ENCODE measurements at places on chromosomes 6 and 20.

GRCh38 chr20:15638816-15639215, 934.4 kb downstream of the KIF16B start:
- no peak for DNase-seq

- no peak for DNase-seq
Measured at GRCh38 chr6:2748183-2748582, 2.5 kb downstream of the MYLK4 start.

GRCh38 chr6:44787254-44787834, 399.8 kb downstream of the CDC5L start:
- no peak for DNase-seq

- DNase-seq: no peak
Measured at GRCh38 chr20:50449738-50450492, 60.3 kb upstream of the PTPN1 start.

DNA sequence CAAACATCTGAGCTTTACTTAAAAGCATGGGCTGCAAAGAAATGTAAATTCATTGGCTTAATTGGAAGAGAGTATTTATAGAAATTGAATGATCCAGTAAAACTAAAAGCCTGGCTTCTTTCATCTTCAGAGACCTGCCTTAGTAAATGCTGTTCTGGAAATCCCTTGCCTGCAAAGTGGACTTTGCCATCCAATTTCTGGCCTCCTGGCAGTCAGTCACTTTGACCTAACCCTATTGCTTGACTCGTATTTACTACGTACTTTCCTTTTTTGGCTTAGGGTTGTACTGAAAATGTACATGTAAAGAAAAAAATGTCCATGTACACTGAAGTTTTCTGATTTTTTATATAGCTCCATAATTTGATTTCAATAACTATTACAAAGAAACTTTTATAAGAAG, 47.1 kb downstream of the E2F3 start:
- no peak for DNase-seq

GRCh38 chr6:119620846-119621555, 271.4 kb upstream of the MAN1A1 start:
- no peak for DNase-seq

GRCh38 chr6:108782179-108783041, 65.8 kb upstream of the ARMC2 start:
- DNase-seq: peak; percentile 65

- DNase-seq: peak; percentile 30
Measured at GRCh38 chr6:158938811-158939254, 61.2 kb downstream of the RSPH3 start.

GRCh38 chr6:149425754-149426153, 25.7 kb downstream of the SUMO4 start:
- DNase-seq: no peak

GRCh38 chr6:125789167-125789566, 1.6 kb upstream of the NCOA7 start:
- DNase-seq: no peak

- DNase-seq: no peak
Measured at GRCh38 chr6:88709819-88710246, 253.6 kb downstream of the RNGTT start.

- DNase-seq: peak; percentile 71
Measured at GRCh38 chr6:44176762-44177509, 18.3 kb downstream of the CAPN11 start.

DNA sequence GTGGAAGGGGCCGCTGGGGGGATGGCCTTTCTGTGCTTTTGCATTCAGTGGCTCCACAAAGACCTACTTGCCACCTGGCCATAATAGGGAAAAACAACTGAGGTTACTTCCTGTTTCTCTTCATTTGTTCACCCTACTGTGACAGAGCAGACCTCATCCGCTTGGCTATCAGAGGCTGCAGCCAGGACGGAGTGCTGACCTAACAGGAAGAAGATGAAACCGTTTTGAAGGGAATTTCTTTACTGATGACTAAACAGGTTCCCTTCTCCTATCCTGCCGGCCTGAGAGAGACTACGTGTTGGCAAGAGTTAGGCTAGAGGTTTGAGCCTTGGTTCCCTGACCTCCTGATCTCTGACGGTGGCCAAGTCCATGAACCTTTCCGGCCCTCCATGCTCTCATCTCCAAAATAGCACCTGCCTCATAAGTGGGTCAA, 21.3 kb downstream of the PRR18 start:
- DNase-seq: peak; percentile 71

DNA sequence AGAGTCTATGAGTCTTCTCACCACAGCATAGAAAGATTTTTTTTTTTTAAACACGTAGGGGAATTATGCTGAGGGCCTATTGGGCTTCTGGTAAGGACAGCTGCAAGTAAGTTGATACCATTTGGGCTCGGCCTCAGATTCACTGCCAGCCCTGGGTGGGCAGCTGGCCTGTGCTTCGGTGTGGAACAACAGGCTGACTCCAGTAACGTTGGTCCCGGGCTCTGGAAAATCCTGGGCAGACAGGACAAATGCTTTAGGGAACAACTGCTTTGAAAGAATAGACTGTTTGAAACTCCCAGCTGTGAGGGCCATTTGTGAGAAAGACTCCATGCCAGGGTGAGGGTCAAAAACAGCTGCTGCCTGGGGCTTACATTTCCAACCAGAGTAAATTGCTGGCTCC, 366.5 kb downstream of the QKI start:
- no peak for DNase-seq

DNA sequence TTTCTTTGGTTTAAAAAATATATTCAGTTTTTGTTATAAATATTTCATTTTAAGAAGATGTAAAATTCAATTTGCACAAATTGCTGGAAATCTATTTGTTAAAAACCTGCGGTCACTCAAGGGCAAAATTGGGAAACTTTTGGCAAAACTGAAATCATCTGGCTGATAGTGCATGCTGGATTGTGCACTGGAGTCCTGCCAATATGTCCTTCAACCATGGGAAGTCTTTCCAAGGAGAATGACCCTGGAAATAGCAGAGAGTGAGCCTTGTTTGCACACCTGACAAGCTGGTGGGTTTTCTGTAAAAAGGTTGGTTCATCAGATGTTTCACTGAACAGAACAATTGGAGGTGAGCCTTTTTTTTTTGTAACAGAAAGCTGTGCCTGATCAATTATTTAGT, 413.5 kb downstream of the BTBD3 start:
- no peak for DNase-seq

DNA sequence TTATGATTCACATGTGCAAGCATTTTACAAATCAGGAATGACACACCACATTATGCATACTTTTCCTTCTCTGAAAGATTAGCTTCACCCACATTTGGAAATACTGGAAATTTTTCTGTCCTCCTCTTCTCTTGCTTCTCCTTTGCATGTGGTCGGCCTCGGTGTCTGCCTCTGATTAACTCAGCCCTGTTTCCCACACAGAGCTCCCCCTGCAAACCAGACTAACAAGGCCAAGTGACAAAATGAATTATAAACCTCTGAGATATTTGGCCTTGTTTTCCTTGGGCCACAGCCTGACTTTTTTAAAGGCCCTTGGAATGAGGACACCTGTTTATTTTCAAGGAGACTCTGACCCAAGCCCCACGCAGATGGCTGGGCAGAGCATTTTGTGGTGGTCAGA, 9.0 kb upstream of the CCN6 start:
- DNase-seq: no peak

- no peak for DNase-seq
Measured at GRCh38 chr6:39210450-39210849, 18.8 kb downstream of the KCNK5 start.

All from naive B cell (primary cell).